ENCODE measurements at places on chromosomes 16 and 17.

GRCh38 chr17:38613981-38614779 is 8.4 kb upstream of the SRCIN1 start:
- DNase-seq = no peak

GRCh38 chr17:21392266-21392665 is 16.1 kb downstream of the KCNJ12 start:
- no peak for DNase-seq

GRCh38 chr16:78862022-78862421 is 738.5 kb downstream of the MAF start:
- DNase-seq = no peak

- no peak for DNase-seq
These were observed 73.2 kb upstream of the GOT2 start for GRCh38 chr16:58807276-58807675.

DNA sequence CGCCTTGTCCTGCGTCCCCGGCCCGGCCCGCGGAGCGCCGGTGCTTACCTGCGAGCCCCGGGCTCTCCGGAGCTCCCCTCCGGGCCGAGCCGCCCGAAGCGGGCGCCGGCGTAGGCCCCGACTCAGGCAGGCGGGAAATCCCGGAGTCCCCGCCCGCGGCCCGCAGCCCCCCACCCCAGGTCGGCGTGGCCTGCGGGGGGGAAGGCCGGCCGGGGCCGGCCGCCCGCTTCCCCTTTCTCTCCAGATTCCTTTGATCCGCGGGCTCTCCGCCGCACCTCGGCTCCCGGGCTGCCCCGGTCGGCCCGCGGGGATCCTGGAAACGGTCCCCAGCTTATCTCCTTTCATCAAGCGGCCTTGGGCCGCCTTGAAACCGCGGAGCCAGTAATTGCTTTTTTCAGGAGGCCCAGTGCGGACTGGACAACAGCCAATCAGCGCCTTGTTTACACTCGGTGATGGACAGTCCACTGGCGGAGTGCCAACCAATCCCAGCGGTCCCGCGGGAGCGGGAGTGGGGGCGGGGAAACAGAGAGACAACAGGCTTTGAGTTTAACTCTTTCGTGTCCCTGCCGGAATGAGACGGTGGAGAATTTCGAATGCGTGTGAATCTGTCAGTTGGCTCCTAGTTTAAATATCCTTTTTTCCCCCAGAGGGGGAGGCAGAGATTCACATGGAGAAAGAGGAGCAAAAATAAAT is 1.4 kb upstream of the BAHCC1 start:
- no peak for DNase-seq

DNA sequence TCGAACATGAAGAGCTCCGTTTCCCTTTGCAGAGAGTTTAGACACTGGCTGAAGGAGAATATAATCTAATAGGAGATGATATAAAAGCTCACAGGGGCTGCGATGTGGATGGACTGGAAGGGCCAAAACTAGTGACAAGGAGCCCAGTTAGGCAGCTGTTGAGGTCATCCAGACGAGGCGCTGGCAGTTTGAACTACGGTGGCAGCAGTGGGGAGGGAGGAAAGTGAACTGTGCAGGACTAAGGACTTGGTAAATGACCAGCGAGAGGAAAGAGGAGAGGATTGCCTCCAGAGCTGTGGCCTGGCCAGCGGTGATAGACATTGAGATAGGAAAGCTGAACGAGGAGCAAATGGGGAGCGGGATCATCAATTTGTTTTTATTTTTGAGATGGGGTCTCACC is 14.6 kb upstream of the YWHAE start:
- DNase-seq = no peak

GRCh38 chr17:69679829-69680228 is 265.3 kb downstream of the MAP2K6 start:
- DNase-seq = no peak
